SK-N-SH (cell line): ENCODE measurements at places on chromosomes 2 and 18.

DNA sequence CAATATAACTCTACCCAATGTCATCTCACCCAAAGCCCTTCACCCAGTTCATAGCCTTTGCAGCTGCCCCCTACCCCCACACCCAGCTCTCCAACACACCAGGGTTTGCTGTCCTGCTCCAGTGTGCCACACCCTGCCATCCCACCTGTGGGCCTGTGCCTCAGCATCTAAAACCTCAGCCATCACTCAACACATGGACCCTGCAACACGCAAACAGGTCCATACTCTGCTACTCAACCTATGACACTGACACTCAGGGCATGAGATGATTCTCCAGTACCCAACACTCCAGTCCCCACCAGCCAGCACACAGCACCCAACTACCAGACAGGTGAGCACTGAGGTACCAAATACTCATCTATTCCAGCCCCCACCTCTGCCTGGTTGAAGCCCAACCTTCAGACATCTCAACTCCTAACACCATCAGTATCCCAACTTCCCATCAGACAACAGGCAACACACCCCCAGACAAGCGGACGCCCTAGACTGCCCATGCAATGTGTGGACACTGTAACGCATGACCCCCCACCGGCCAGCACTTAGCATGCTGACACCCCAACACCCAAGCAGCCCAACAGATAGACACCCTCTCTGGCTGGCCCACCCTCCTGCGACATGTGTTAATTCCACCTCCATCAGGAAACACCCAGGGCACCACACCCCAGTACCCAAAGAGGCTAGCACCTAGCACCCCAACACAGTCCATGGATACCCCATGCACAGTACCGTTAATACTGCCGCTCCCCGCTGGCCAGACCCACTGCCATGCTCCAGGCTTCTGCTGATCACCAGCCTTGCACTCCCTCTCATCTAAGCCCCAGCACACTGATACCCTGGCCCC, 25.0 kb downstream of the ZAP70 start:
- no peak for DNase-seq

DNA sequence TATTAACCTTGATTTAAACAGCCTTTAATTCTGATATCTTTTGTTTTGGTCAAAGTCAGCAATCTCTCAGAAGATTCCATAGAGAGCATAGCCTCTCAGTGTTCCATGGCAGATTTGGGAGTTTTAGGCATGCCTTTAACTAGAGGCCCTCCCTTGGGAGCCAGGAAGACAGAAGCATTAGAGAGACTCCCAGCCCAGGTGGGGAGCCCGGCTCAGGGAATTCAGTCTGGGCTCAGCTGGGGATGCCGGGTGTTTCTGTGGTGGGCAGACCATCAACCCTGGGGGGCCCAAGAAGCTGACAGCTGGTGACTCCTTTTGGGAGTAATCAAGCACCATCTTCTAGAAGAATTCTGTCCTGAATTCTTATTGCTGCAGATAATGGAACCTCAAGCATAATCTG, 99.7 kb upstream of the CELF4 start:
- no peak for DNase-seq

DNA sequence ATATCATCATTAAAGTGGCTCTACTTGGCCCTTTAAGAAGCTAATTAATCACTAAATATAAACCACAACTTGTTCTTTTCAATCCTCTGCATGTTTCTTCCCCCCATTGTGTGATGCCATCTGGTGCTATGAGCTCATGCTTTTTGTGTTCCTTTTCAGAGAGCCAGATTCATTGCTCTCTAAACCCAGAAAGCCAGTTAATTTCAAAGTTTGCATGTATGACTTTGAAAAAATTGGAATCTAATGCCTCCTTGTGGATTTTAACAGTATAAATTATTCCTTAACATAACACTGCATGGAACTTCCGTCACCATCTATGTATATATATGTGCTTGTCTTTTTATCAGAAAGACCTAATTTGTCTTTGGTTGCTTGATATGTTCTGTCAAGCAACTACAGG, 31.1 kb downstream of the TMEM178A start:
- DNase-seq = peak; percentile 28

DNA sequence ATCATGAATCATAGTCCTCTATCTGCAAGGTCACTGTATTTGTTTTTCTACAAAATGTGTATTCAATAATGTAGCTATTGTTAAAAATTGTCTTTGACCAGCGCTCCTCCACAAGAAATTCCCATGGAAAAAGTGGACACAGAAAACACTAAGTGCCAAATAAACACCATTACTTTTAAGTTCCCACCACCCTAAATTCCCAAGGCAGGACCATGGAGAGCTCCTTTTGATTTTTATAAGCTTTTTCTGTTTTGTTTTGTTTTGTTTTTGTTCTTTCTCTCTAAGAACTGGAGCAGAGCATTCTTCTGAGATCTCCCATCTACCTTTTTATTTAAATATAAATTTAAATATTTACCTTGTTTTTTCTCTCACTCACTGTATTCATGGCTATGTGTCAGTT, 44.5 kb downstream of the LRATD1 start:
- DNase-seq = no peak

GRCh38 chr2:197414039-197414438, 20.8 kb downstream of the SF3B1 start:
- DNase-seq = no peak

- DNase-seq = no peak
Observed at GRCh38 chr2:235855011-235855410, 313.2 kb downstream of the GBX2 start.

GRCh38 chr2:121133551-121134319, 151.3 kb downstream of the TFCP2L1 start:
- no peak for DNase-seq

DNA sequence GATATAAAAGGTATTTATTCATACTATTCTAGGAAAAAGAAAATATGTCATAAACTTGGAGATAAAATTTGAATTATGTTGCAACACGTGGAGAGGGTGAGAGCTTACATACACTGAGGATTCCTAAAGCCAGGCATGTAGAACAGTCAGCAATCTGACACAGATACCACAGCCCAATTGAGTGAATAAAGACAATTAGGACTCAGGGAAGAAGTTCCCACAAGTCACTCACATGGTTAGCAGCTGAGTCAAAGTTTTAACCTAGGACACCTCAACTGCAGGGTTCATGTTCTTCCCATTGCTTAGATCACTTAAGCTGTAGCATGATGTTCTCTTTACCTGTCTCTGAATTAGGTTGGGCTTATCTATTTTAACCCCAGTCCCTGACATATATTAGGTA, 189.5 kb downstream of the CMPK2 start:
- no peak for DNase-seq

DNA sequence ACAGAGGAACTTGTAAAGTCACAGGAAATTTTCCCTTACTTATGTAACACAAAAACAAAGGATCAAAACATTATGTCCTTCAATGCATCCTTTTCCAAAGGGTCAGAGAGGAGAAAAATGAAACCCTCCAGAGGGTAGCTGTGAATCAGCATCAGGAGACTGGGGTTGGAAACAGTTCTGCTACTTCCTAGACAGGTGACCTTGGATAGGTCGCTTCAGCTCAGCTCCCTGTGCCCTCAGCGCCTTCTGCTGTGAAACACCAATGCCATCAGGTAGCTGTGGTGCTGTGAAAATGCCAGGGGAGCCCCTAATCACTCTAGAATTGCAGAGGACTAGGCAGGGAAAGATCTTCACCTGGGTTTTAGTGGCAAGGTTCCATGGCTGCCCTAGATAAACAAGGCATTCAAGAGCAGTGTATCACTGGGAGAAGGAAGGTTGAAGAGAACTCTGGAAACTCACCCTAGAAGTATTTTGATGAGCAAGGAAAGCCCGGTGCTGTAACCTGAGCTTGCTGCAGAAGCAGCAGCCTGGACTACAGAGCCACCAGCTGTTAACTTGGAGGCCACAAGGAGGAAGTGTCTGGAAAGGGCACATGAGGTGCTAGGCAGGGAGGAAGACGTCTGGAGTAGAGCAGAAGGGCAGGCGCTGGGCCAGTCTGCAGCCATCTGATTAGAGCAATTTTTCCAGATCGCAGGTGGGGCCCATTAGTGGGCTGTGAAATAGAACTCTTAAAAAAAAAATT, 100.7 kb upstream of the MCFD2 start:
- DNase-seq = no peak

DNA sequence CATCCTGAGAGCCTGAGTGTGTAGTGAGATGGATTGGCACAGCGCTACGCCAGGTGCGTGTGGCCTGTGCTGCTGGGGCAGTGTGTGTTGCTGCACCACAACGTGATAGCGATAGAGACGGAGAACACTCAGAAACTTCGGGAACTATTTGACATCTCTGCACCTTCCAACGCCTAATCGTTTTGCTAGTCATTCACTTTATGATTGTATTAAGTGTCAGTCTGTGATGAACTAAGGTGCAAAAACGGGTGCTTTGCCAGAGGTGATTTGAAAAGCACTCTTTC, 26.0 kb upstream of the IGFBP2 start:
- no peak for DNase-seq

DNA sequence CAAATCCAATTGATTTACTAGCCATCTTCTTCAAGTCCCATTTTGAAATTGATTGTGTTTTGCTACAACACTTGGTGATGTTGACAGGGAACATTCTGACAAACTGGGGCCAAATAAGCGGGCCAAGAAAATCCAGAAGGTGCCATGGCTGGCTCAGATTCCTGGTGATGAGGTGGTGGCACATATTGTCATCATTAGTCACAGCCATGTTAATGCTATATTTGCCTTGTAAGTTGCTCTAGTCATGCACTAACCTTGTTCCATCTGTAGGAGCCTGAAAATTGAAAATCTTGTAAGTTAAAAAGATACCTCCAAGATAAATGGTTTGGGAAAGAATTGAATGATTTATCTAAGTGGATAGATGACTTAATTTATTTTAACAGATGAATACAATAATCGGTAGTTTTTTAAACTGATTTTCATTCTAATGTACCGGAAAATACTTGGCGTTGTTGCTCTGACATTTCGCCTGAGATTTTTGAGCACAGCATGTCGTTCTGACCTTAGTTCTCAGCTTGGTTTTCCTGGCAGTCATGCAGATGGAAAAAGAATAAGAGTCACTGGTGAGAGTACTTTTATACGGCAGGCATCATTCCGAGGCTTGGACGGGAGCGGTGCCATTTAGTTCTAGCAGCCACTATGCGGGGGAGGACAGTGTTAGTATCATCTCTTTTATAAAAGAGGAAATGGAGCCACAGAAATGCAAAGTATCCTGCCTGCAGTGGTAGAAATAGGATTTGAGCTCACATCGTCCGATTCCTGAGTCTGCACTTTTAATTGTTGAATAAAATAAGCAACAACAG, 133.9 kb downstream of the ZNF532 start:
- no peak for DNase-seq

GRCh38 chr18:22974001-22974400, 40.9 kb downstream of the RBBP8 start:
- no peak for DNase-seq

- DNase-seq = no peak
Observed at GRCh38 chr2:241602720-241603119, 34.2 kb downstream of the THAP4 start.

DNA sequence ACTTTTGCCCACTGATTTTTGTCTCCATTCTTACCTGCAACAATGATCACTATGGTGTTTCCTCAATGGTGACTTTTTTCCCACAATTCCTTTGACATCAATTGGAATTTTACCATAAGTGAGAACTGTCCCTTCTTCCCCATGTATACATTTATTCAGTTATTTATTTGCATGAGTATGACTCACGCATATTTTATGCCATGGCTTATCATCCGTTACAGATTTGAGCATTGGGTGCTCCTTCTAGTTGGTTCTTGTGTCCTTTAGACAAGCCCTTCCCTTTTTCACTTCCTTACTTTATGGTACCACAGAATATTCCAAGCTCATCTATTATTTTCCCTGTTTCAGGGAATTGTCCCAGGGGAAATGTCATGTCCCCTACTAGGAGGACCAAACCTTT, 7.6 kb downstream of the COX5B start:
- DNase-seq = no peak

- DNase-seq = peak; percentile 28
Observed at GRCh38 chr2:237128026-237128703, 42.5 kb downstream of the COPS8 start.

GRCh38 chr2:82027921-82028615, 1723.5 kb upstream of the LRRTM1 start:
- no peak for DNase-seq

GRCh38 chr2:232230560-232230959, 148.0 kb upstream of the ALPP start:
- no peak for DNase-seq

DNA sequence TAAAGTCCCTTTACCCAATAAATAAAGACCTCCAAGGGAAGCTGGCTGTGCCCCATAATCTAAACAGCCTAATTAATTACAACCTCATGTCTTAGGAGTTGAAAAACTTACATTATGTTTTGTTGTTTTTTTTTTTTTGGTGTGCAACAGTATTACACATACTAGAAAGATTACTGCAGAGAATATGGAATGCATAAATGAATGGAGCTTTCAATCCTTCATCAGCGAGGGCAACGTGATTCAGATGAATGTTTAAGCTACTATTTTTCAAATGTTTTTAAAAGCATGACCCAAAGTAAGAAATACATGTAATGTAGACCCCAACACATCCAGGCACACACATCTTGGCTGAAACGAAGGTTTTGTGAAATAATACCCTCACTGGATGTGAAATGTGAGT, 167.1 kb upstream of the FN1 start:
- no peak for DNase-seq

DNA sequence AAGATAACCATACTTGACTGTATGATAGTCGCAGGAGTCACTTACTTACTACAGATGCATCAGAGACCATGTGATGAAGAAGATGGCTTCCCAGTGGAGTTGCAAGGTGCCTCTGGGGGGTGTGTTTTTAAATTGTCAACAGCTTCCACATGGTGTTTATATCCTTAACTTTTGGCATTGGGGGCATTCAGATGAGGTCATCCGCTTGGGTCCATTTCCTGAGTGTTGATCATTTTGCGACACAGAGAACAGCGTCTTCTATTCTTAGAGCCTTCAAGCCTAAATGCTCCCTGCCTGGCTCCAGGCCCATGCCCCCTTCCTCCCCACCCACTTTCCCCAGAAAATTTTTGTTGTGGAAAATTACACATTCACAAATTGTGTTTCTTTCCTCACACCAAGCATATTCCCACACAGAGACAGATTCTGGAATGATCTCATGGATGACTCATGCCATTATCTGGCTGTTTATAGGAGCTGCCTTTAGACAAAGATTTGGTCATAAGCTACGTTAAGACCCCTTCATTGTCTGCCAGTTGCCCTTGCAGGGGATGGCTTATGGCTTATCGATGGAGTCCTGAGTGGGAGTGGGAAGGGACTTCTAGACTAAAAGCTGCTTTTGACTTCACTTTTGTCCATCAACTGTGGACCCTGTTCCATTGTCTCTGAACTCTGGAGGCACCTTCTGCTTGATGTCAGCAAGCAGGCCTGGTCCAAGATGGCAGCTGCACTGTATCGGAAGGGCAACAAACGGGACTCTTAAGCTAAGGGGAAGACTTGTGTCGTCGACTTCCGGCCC, 91.8 kb downstream of the CABLES1 start:
- DNase-seq = no peak

GRCh38 chr18:21678859-21679258, 25.7 kb downstream of the ABHD3 start:
- no peak for DNase-seq
